ENCODE measurements at places on chromosomes 16 and 17.

- no peak for DNase-seq
Observed at GRCh38 chr16:53129281-53130158, 74.7 kb downstream of the CHD9 start.

GRCh38 chr17:67520252-67520906, 143.3 kb downstream of the PITPNC1 start:
- DNase-seq = no peak

DNA sequence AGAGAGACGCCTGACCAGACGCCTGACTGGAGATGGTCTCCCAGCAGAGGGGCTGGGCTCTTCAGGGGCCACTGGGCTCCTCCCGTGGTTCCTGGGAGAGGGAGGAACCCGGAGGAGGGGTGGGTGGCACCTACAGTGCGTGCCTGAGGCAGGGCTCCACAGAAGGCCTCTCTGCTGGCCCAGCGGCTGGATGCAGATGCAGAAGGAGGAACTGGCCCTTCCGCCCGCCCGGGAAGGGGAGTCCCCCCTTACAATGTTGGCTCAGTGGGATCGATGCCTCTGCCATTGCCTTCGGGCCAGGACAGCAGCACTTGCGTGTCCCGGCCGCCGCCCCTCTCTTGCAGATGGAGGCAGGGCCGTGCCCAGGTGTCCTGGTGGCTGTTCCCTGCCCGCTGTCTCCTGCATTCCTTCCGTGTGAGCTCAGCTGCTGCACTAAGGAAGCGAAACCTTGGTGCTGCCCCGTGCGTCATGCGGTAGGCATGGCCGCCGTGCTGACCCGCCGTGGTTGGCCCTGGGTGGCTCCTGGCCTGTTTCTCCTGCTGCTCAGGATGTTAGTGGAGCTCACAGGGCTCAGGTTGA, 15.1 kb downstream of the BAIAP2 start:
- DNase-seq = no peak

- no peak for DNase-seq
Observed at GRCh38 chr16:64158941-64159588, 962.8 kb downstream of the CDH11 start.

- no peak for DNase-seq
Observed at GRCh38 chr16:66569827-66570405, 3.7 kb downstream of the CMTM1 start.

GRCh38 chr17:49452201-49452600, 37.5 kb upstream of the PHB1 start:
- DNase-seq = no peak

GRCh38 chr16:1108299-1109252, 12.5 kb upstream of the C1QTNF8 start:
- DNase-seq = no peak

DNA sequence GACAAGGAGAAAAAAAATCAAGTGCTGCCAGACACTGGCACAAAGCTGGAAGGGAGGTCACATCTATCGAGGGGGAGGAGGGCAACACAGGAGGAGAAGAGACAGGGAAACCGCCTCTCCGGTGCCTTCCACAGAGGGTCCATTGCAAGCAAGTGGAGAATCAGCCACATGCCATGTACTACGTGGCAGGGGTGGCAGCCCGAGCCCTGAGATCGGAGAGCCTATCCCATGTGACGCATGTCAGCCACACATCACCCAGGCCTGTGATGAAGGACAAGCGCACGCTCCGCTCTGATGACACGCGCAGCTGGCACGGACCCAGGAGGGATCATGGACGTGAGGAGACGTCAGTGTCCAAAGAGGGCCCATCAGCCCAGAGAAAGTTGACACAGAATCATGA, 30.1 kb downstream of the ADCY9 start:
- no peak for DNase-seq

GRCh38 chr16:2465653-2466415, 5.3 kb upstream of the NTN3 start:
- DNase-seq = no peak

DNA sequence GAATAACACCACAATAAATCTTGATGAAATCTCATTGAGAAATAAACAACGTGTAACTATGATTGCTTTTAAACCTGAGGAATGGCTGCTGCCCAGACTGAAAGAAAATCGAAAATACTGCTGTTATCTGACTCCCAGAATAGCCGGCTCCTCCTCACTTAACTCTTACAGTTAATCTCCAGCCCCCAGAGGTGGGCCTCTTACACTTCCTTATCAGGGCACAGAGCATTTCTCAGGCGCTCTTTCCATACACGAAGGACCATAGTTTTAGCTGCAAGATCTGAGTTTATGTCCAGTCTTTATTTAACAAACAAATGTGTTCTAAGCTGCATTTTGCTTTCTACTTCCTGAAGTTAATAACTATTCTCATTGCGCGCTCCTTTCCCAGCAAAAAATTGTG, 206.9 kb downstream of the MAP2K4 start:
- no peak for DNase-seq

GRCh38 chr16:10964891-10965326, 20.5 kb downstream of the CLEC16A start:
- peak; percentile 56 for DNase-seq

DNA sequence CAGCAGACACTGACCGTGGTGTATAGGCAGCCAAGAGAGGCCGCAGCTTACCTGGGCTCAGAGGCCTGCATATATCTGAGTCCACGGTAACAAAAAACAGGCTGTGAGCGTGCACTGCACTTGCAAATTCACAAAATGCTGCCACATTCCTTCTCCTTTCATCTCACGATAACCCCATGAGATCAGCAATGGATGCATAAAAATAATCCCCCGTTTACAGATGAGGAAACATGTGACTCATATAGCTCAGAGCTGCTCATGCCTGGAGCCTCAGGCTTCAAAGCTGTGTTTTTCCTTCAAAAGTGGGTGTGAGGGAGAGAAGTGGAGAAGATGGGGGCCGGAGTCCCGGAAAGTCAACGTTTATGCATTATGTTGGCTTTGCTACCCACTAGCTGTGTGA, 118.3 kb upstream of the FOXF1 start:
- DNase-seq = no peak

DNA sequence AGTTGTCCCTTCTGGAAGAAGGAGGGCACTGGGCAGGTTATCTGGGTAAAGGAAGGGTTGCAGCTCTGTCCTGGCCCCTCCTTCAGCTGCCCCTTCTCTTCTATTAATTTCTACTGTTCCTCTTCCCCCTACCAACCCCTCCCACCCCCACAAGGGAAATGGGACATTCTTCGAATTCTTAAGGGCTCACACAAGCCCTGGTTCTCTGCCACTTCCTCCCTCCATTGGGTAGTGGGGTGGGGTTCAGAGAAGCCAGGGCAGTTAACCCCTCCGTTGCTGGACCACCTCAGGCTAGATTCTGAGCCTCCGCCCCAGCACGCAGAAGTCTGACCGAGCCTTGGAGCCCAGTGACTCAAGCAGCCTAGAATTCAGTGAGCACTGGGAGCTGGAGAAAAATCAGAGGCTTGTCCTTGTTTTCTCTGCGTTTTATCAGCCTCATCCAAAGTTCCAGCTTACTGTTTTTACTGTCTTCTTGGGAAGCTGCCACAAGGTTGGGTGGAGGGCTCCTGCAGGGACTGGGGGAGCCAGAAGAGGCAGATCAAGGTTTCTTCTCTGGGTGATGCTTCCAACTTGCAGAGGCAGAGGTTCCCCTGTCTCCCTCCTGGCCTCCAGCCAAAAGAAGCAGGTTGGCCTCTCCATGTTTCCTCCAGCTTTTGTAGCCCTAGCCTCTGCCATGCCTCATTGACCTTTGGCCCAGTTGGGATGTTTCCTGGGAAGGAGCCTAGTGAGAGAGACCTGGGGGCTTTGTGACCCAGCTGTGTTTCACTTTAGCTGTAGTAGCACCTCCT, 10.2 kb downstream of the LASP1 start:
- no peak for DNase-seq

GRCh38 chr17:78256707-78257591, 25.5 kb downstream of the TMEM235 start:
- DNase-seq = no peak

- DNase-seq = no peak
Observed at GRCh38 chr16:2415085-2415484, 14.2 kb upstream of the CCNF start.

GRCh38 chr17:38707678-38708351, 2.7 kb downstream of the MLLT6 start:
- DNase-seq = no peak

- no peak for DNase-seq
Observed at GRCh38 chr16:89845417-89845816, 17.1 kb downstream of the SPIRE2 start.

GRCh38 chr17:32341141-32341856, 674 bp downstream of the C17orf75 start:
- peak; percentile 52 for DNase-seq

DNA sequence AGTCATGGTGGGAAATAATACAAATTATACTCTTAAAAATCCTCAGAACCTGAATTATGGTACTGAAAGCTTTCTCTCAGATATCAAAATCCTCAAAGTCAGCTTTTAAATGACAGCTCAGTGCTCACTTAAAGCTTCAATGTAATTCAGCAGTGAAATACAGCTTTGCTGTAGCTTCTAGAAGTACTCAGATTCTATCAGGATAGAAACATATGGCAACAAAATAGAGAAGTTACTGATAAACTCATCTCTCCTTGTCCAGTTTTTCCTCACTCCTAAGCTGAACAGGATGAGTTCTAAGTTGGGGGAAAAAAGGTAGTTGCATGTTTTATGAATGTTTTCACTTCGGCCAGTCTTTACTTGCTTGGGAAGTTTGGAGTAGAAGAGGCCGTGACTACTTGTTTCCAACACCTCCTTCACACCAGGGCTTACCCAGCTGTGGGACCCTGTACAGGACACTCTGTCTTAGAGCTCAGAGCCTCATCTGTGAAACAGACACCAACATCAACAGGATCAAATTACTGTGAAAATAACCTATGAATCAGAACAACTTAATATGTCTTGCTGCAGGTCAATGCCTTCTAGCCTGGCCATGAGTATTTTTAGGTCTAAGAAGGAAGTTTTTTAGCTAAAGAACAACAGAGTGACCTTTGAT, 30.2 kb downstream of the OGFOD1 start:
- no peak for DNase-seq

GRCh38 chr17:14298221-14298946, 2.5 kb upstream of the HS3ST3B1 start:
- no peak for DNase-seq

DNA sequence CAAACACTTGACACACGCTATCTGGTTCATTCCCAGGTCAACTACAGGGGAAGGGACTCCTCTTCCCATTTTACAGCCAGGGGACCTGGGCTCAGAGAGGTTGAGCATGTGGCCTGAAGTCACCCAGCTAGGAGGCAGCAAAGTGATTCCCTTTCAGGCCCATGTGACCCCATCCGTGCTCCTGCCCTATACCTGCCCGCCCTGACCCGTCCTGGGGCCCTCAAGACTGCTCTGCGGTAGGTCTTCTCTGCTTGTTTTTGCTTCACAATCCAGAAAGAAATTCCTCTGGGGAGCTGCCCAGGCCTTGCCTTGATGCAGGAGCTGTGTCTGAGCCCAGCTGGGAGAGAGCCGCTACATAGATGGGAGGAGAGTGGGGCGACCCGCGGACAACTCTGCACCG, 161.4 kb downstream of the SDK2 start:
- DNase-seq = no peak

DNA sequence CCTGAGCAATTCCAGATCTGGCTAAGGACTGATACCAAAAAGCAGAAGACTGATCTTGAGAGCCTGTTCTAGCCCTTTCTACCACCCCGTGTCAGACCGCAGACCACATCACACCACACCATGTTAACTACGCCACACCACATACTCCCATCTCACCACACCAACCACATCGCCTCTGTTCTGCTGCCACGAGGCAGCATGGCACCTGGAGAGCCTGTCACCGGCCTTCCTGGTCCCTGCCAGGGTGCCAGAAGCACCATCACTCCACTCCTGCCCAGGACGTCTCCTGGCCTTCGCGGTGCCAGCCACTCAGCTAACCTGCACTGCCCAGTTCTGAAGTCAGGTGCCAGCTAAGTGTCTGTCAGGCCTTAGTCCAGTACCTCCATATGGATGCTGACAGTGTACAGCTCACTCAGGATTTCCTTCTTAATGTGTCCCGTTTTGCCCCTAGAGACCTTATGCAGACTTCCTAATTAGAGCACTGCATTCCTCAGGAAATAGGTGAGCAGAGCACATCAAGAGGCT, 37.2 kb upstream of the BCAR1 start:
- peak; percentile 50 for DNase-seq

DNA sequence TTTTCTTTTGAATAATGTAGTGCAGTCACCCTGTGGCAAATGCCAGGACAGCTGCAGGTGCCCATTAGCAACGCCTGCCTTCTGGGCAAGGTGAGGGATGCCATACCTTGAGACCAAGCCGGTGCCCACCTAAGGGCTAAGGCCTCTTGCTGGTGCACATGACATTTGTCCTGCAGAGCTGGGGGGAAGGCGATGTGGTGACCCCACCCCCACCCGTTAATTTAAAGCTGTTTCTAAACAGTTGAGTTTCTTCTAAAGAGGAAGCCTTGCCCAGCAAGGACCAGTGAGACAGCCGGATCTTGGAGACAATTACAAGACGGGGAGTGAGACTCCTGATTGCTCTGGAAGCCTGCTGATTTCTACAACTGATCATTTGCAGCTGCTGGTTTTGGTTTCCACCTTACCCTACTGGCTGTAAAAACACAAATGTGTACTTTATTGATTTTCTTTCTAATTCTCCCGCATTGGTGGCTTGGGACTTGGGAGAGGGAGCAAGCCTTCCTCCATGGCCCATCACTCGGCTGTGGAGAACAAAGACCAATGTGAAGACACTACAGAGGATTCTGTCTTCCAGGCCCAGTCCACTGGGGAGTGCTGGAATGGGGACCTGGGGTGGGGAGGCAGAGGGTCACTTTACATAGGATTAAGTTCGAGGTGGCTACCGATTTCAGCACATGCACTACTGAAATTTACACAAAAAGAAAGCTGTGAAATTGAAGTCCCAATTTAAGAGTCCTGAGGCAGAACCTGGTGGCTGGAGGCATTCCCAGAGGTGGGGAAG, 2.7 kb downstream of the CDK5R1 start:
- no peak for DNase-seq

DNA sequence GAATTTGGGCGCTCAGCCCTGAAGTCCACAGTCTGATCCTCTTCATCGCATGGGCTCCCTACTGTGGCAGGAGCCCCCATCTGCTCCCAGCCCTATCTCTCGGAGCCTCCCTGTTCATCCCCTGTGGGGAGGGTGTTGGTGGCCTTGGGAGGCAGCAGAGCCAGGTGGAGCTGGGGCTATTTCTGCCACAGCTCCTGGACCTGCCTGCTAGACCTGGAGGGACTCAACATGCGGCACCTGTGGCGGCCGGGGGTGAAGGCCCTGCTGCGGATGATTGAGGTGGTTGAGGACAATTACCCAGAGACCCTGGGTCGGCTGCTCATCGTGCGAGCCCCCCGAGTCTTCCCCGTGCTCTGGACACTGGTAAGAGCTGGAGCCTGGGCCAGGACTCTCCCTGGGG, 30.5 kb downstream of the NAGPA start:
- DNase-seq = no peak

- DNase-seq = no peak
Observed at GRCh38 chr16:30858111-30858495, 35.8 kb downstream of the BCL7C start.

DNA sequence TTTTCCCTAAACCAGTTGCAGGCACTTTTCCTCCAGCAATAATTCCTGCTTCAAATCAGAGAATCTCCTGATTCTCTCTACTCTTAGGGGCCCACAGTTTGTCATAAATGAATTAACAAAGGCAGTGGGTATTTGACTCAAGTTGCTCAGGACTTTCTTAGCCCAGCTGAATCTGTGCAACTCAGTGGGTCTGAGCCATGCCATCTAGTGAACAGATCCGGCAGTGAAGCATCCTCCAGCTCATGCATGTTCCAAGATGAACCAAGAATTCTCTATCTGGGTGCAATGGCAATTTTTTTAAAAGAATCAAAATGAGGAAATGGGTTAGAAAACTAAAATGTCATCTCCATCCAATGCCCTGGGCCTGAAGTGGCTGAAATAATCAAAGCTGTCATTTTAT, 575.2 kb upstream of the CDH11 start:
- no peak for DNase-seq
